Activated naive CD4-positive, alpha-beta T cell treated with anti-CD3 and anti-CD28 coated beads for 36 hours (primary cell): ENCODE measurements at places on chromosomes 11 and 22. TPM values are rescaled to one million over a fixed set of nuclear protein-coding genes. Genes with fewer than 3 reads are reported as not detected.

DNA sequence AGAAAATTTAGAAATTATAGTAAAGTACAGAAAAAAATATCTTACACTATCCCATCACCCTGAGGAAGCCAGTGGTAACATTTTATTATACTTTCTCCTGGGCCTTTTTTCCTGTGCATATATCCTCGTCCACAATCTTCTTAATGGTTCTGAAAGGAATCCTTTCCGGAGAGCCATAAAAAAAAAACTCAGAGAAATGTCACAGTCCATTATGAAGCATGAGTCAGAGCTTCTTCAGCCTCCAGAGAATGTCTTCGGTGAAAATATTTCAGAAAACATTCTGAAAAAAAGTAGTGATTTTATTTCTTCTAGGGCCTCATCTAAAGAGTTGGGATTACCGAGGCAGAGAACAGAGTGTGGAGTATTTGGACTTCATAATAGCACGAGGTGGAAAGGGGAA, 163.4 kb downstream of the INSC start:
- H3K27me3 ChIP-seq: peaks cover 15% of the 10 kb centered on the region
- no peaks in the 10 kb centered on the region for H3K4me1 ChIP-seq
- DNase-seq: no peak
- H3K36me3 ChIP-seq: no peaks in the 10 kb centered on the region

GRCh38 chr22:39789788-39790187, 103.8 kb downstream of the ENTHD1 start:
- H3K27me3 ChIP-seq: no peaks in the 10 kb centered on the region
- no peak overlapping the region for H3K4me3 ChIP-seq
- peaks cover 10% of the 10 kb centered on the region for H3K4me1 ChIP-seq
- H3K27ac ChIP-seq: no peak overlapping the region
- DNase-seq: no peak

GRCh38 chr11:15569305-15570025, 454.7 kb downstream of the INSC start:
- H3K27me3 ChIP-seq: no peaks in the 10 kb centered on the region
- H3K4me1 ChIP-seq: no peaks in the 10 kb centered on the region
- H3K4me3 ChIP-seq: no peak overlapping the region
- no peaks in the 10 kb centered on the region for H3K36me3 ChIP-seq
- no peak for DNase-seq
- no peak overlapping the region for H3K27ac ChIP-seq

DNA sequence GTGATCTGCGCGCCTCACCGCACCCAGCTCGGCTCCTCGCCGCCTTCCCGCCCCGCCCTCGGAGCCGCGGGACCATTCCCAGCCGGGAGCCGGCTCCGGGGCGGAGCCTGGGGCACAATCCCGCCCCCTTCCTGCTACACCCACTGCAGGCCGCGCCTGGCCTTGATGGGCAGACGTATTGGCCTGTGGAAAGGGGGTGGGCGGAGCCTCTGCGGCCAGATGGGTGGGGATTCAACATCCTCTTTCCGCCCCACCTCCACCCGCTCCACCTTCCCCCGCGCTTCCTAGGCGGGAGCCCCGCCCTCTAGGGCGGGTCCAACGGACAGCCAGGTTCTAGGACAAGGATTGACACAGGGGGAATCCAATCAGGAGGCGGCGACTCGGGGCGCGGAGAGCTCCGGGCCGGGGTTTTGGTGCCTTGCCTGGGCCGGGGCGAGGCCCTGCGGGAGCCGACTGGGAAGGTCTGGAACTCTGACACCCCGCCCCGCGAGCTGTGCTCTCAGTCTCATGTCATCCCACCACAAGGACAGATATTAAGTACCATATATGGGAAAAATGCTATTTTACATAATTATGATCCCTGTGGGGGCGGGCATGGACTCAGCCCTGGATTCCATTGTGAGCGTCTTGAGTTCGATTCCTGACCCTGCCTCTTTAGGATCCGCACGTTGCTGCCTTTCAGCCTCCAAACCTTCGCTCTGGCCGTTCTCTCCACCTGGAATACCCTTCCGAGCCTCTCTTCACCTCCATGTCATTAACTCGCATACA, at the start of gene MYH9:
Gene MYH9 (minus strand): TSS at position 9 of the 768 bp plus-strand sequence. CDS start 38,731 bp downstream, outside the sequence.
- peak within 1 kb of the TSS; percentile 96 for H3K27ac ChIP-seq
- H3K4me1 ChIP-seq: peaks cover 23% of the 10 kb centered on the region
- H3K4me3 ChIP-seq: peak within 1 kb of the TSS; percentile 83
- peaks cover 34% of the 10 kb centered on the region for H3K36me3 ChIP-seq

DNA sequence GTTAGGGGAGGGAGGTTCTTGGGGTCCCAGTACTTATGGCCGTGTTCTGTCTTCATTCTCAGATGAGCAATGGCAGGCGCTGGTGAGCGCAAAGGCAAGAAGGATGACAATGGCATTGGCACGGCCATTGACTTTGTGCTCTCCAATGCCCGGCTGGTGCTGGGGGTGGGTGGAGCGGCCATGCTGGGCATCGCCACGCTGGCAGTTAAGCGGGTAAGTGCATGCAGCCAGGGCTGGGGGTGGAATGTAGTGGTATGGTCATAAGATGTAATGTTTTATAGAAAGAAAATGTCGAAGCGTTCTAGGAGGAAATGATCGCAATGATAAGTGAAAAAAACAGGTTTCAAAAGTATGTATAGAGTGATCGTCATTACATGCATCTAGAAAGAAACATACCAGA, 9.1 kb upstream of the ATF4 start:
- H3K27me3 ChIP-seq: no peaks in the 10 kb centered on the region
- H3K36me3 ChIP-seq: peaks cover 58% of the 10 kb centered on the region
- H3K4me1 ChIP-seq: peaks cover 44% of the 10 kb centered on the region
- H3K4me3 ChIP-seq: no peak overlapping the region

DNA sequence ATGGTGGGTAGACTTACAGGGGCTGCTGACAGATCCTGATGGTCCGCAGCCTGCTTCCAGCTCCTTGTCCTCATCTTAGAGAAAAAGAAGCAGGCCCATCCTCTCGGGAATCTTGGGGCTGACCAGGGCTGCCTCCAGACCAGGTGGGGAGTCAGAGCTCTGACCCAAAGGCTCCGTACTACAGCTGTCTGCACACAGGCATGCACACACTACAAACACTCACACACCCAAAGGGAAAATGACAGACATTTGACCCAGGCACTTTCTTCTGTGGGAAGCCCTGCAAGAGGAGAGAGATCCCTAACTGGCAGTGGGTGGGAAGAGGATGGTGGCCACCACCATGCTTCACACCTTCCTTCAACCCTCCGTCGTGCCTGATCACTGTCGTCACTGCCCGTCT, 46.9 kb upstream of the MYOD1 start:
- no peaks in the 10 kb centered on the region for H3K36me3 ChIP-seq
- no peak overlapping the region for H3K4me3 ChIP-seq
- H3K4me1 ChIP-seq: no peaks in the 10 kb centered on the region

DNA sequence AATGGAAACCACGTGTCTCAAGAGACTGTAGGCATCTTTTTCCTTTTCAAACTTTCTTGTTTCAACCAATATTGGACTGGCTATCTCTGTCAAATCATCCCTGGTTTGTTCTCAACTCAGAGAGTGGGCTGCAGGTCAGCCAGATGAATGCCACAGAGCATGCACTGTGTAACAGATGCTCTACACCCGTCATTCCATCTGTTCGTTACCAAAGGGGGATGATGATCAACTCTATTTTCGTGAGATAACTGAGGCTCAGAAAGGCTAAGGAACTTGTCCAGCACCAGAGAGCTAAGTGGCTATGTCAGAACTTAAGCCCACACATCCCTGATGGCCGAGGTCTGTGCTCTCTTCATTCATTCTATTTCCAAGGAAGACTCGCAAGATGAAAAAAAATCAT, 42.1 kb downstream of the SLC1A2 start:
- H3K4me3 ChIP-seq: no peak overlapping the region
- H3K27me3 ChIP-seq: no peaks in the 10 kb centered on the region
- H3K27ac ChIP-seq: no peak overlapping the region
- H3K36me3 ChIP-seq: no peaks in the 10 kb centered on the region
- H3K4me1 ChIP-seq: peaks cover 2% of the 10 kb centered on the region

GRCh38 chr11:17475666-17476316, 854 bp downstream of the ABCC8 start:
- H3K4me1 ChIP-seq: peaks cover 7% of the 10 kb centered on the region
- H3K36me3 ChIP-seq: no peaks in the 10 kb centered on the region
- no peak for DNase-seq
- H3K27ac ChIP-seq: no peak overlapping the region

DNA sequence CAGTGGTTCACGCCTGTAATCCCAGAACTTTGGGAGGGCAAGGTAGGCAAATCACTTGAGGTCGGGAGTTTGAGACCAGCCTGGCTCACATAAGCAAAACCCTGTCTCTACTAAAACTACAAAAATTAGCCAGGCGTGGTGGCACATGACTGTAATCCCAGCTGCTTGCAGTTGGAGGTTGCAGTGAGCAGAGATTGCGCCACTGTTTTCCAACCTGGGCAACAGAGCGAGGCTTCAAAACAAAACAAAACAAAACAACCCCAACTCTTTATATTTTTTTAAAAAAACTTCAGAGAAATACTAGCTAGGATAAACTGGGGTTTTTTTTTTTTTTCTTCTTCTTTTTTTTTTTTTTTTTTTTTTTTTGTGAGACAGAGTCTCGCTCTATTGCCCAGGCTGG, 31.8 kb upstream of the RAPSN start:
- H3K27ac ChIP-seq: no peak overlapping the region
- peaks cover 12% of the 10 kb centered on the region for H3K4me1 ChIP-seq
- no peak for DNase-seq

DNA sequence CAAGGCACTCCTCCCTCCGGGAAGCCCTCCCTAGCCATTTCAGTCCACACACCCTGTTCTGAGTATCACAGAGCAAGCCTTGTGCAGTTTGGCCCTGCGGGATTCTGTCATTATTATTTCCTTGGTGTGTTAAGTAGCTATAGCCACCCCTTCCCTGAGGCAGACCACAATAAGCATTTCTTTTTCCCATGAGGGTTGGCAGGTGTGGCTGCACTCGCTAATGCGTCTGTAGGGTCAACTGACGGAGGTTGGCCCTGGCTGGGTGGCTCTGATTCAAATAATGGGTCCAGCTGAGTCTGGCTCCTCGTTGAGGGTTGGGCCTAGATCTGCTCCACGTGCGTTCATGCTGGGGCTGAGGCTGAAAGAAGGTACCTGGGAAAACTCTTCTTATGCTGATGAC, 5.1 kb downstream of the F2 start:
- H3K36me3 ChIP-seq: no peaks in the 10 kb centered on the region
- no peaks in the 10 kb centered on the region for H3K4me1 ChIP-seq
- H3K27me3 ChIP-seq: no peaks in the 10 kb centered on the region
- DNase-seq: no peak
- H3K4me3 ChIP-seq: no peak overlapping the region

Gene MFNG
- 83.1 TPM for total RNA-seq

Gene CDC42BPG
- 0.41 TPM for total RNA-seq

Gene OR2AG2
- 0.05 TPM for total RNA-seq

Gene SEC14L6
- not detected for total RNA-seq

Gene JAML
- total RNA-seq: 67.5 TPM

Gene CEND1
- 0.17 TPM for total RNA-seq

Gene MMP1
- total RNA-seq: not detected

Gene GLB1L3
- 11.8 TPM for total RNA-seq

Gene ATXN10
- total RNA-seq: 79.8 TPM

Gene IL17REL
- 0.12 TPM for total RNA-seq
